ENCODE measurements at places on chromosomes 12 and 14.

DNA sequence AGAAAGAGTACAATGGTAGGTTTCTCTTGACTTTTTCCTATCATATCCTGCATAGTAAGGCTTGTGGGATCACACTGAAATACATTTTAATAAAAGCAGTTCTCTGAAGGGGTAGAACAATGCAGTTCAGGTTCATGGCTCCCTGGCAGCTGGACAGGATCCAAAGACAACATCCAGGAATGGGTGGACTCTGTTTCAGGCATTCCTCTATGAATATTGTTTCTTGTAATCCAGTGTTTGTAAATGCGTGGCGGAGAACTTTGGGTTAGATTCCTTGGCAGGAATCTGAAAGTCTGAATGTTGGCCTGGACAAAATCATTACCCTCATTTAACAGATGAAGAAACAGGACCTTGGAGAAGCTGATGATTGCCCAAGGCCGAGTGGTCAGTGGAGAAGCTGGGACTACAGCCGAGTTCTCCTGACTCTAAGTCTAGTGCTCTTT lies 43.5 kb downstream of the SYNE2 start:
- peak; percentile 56 for DNase-seq

DNA sequence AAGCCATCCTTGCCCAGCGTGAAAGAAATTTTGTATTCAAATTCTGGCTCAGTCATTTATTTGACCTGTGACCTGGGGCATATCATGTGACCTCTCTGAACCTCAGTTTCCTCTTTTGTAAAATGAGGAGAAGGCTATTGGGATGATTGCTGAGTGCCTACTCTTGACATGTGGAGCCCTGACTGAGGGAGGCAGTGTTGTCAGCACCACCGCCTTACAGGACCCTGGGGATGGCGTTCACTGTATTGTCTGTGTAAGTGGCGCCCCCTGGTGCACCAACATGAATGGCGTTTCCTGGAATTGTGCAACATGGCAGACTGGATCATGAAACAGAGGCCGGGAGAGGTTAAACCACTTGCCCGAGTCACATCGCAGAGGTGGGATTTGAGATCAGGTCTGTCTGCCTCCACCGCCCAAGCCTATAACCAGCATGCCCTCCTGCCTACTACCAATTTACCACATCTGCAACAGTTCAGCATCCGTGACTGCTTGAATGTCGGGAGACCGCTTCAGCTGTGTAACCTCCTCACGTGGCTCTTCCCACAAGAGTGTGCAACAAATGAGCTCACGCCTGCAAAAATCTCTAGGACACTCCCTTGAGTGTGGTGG lies 20.1 kb upstream of the CCDC63 start:
- DNase-seq, result peak; percentile 87

DNA sequence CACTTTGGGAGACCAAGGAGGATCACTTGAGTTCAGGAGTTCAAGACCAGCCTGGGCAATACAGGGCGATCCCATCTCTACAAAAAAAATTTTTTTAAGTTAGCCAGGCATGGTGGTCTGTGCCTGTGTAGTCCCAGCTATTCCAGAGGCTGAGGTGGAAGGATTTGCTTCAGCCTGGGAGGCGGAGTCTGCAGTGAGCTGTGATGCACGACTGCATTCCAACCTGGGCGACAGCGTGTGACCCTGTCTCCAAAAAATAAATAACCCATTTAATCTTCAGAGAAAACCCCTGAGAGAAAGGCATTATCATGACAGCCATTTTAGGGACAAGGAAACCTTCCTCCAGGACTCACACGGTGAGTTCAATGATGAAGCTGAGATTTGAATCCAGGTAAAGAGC lies 3.7 kb upstream of the FKBP4 start:
- DNase-seq, result no peak

GRCh38 chr12:131990066-131990979 lies 40.6 kb downstream of the EP400 start:
- DNase-seq, result no peak

DNA sequence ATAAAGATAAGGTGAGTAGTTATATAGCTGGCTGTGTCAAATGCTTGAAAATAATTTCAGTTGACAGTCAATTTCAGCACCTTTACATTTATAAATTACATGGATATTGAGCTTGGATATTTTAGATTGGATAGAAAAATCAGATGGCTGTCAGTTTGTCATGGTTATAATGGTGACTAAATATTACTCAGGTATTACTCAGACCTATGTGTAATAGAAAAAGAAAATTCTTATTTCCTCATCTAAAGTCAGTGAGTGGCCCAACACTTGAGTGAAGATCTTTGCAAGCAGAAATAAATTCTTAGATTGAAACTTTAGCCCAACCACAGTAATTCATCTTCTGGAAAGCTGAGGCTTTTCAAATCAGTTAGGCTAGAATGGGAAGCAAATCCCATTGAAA lies 354.4 kb downstream of the NAV3 start:
- DNase-seq, result no peak

DNA sequence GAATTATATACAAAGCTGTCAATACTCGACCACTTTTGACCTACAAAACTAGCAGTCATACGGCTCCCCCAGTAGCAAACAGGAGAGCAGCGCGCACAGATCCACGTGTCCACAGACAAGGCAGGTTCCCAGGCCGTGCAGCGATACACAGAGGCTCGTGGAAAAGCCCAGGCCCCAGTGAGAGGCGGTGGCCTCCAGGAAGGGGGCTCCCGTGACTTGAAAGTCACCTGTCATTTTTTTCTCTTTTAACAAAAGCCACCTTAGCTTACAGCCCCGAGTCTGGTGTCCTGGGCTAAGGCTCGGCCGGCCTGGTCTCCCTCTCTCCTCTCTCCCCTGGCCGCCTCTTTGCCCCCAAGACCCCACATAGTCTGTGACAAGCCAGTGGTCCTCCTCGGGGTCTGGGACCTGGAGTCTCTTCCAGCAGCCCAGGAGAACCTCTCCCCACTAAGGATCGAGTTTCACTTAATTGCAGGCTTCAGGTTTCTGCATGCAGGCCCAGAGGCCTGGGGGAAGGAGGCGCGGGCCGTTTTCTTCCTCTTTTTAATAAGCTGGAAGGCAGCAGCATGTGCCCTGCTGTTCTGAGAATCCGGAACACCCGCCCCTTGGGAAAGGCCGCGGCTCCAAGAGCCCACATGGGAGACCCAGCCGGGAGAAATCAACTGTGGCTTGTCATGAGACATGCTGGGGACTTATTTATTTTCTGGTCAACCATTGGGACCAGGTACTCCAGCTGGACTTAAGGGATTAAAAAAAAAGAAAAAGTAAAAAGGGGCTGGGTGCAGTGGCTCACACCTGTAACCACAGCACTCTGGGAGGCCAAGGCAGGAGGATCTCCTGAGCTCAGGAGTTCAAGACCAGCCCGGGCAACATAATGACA lies 15.9 kb downstream of the NCOR2 start:
- DNase-seq, result no peak

GRCh38 chr12:2051700-2052621 lies 826 bp upstream of the CACNA1C start:
- DNase-seq, result peak; percentile 60

- DNase-seq, result no peak
Observed at GRCh38 chr14:106419376-106419965, 893.1 kb downstream of the TMEM121 start.

DNA sequence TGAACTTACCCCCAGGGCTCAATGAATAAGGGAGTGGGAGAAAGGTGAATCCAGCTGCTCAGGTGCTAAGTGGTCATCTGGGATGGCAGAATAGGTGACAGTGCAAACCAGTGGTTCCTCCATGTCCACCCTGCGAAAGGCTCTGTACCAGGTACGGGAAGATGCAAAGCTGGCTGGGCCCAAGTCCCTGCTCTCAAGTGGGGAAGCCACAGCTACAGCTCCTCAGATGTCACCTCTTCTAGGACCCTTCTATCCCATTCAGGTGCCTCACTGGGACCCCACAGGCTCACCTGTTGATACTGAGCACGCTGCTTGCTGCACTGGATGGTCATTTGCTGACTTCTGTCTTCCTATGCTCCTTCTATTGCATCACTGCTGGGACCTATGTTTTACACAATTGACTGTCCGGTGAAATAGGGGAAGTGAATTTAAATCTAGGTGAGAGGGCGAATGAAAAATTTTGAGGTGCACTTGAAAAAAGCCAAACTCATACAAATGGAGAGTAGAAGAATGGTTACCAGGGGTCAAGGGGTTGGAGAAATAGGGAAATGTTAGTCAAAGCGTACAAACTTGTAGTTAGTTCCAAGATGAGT lies 20.3 kb upstream of the PPP4R4 start:
- DNase-seq, result no peak

DNA sequence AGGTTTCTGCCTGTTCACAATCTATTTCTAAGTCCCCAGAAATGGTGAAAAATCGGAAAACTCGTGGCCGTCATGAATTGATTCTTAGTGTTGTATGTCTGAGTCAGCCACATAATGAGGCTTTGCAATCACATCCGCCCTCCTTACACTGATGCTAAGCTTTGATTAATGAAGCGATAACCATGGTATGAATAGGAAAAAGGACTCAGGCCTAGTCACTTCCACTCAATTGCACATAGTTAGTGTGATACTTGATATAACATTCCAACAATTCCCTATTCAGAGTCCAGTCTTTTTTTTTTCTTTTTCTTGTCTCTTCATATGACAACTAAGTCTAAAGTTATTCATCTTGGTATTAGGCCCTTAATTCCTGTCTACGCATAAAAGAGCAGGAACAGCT lies 1231.0 kb downstream of the VRK1 start:
- DNase-seq, result no peak

DNA sequence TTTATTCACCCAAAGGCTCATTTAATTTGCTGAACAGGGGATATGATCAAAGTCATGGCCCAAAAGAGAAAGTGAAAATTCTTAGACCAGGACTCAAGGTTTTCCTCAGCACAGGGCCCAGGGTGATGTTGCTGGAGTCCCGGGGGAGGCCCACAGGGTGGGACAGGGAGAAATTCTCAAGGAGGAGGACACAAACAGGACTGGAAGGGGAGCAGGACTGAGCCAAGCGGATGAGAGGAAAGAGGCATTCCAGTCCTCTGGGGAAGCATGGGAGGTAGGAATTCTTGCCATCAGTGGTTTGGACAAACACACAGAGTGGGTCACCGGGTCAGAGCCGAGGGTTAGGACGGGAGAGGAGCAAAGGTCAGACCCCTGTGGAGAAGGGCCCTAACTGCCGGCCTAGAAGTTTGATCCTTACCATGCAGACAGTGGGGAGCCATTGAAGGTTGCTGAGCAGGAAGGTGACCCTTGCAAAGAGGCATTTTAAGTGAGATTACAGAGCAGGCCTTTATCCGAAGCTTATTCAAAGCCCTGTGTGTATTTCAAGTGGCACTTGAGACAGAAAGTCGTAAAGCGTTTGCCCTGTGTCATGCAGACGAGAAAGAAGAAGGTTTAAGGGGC lies 68.4 kb upstream of the PTGR2 start:
- no peak for DNase-seq

DNA sequence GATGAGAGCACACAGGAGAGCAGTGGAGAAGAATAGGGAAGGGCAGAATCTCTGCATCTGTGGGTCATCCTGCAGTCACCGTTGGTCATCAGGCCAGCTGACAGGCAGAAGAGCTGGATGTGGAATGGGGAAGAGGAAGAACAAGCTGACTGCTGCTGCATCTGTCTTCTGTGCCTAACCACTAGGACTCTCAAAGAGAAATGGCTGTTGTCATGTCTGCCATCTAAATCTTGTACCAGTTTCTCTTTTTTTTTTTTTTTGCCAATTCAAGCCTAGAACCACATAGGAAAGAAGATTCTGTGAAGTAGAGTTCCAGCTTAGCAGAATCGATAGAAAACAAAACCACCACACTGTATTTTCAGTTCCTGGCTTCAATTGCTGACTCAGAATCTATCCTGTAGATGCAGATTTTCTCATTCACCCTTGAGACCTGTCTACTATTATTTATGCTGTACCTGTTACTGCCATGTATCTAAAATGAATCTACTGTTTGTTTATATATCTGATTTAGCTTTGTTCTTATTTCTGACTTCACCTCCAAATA lies 421.9 kb upstream of the PRICKLE1 start:
- no peak for DNase-seq

DNA sequence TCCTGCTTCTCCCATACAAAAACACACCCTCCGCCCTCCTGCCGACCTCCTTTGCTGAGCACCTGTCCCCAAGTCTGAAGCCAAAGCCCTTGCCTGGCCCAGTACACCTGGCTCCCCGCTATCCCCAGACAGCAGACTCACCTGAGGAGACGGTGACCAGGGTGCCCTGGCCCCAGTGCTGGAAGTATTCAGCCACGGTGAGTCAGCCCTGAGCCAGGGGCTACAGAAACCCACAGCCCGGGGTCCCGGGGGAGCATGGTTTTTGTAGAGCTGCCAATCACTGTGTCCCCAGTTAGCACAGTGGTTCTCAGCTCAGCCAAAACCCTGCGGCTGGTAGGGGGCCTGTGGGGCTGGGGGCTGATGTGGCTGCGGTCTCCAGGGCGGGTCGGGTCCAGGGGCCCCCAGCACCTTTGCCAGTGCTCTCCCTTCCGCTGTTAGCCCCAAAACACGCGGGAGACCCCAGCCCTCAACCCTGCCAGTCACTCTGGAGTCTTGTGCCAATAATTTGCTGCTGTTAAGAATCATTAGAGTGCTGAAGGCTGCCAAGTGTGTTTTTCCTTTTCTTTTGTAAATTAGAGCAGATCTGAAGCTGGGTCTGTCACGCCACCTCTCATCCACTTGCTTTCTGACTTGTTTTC lies 339.0 kb downstream of the TMEM121 start:
- peak; percentile 18 for DNase-seq

DNA sequence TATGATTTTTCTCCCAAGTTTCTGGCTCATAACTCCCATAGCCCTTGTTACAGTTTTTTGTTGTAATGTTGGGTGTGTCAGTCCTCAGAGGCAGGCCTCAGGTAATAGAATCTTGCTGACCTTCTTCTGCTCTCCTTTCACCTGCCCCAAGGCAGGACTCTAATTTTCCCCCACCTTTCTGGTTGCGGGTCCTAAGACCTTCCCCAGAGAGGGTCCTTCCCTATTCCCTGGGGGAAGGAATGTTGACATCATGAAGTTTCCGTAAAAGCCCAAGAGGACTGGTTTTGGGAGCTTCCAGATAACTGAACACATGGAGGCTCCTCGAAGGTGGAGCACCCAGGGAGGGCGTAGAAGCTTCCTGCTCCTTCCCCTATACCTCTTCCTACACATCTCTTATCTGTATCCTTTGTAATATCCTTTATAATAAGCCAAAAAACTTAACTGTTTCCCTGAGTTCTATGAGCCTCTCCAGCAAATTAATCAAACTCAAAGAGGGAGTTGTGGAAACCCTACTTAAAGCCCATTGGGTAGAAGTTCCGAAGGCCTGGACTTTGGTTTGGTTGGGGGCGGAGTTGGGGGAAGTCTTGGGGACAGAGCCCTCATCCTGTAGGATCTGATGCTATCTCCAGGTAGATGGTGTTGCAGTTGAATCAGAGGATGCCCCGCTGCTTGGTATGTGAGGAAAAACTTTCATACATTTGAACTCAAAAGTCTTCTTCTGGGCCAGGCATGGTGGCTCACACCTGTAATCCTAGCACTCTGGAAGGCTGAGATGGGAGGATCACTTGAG lies 9.0 kb upstream of the TMED10 start:
- no peak for DNase-seq

GRCh38 chr12:130465626-130466025 lies 127.9 kb downstream of the PIWIL1 start:
- DNase-seq, result no peak

- no peak for DNase-seq
Observed at GRCh38 chr12:81958406-81958805, 199.3 kb upstream of the PPFIA2 start.
